ENCODE measurements at places on chromosomes 2 and 18.

DNA sequence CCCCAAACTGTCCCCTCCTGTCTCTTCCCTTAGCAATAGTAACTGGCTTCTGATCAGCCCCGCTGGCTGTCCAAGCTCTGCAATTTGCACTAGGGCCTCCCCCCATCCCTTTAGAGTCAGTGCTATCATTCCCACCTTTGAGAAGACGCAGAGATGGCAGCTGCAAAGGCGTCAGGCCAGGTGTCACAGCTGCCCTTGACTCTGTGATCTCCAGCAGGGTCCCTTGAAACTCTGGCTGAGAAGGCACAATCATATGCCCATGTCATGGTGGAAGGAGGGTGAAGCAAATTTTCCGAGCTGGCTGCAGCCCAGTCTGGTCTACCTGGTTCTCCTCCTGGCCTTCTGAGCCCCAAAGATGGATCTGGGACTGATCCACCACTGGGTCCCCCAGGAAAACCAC, 49.2 kb upstream of the TEX51 start:
- no peak for DNase-seq

- no peak for DNase-seq
These were observed 2.1 kb downstream of the GPBAR1 start for GRCh38 chr2:218262631-218263586.

GRCh38 chr18:30987467-30988241, 54.9 kb downstream of the DSC3 start:
- no peak for DNase-seq

DNA sequence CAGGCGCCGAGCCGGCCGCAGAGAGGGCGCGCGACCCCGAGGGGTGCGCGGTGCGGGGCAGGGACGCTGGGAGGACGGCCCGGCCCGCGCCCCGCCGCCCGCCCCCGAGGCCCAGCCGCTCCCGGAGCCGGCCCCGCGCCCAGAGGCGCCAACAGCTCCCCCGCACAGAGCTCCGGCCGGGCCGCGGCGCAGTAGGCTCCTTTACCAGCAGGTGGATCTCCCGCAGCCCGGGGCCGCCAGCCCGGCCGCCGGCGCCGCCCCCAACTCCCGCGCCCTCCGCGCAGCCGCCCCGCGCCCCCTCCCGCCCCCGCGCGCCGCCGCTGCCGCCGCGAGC, 258 bp downstream of the MGAT4A start:
- DNase-seq, result no peak

DNA sequence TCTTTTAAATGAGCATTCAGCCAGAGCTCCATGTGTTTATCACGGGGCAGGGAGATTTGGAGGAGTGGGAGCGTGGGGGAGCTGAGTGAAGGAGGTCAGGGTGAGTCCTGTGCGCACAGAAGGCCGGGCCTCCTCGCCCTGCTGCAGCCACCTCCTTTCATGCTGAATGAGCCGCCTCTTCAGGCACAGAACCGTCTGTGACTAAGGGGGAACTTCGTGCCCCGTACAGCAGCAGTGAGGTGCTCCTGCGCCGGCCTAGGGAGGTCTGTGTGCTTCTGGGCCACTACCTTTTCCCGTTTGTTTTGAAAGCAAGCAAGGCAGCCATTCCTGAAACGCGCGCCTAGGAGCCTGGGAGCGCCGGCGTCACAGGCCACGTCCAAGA, 27.1 kb upstream of the ZNF516 start:
- no peak for DNase-seq

- DNase-seq, result peak; percentile 51
These were observed 73.8 kb downstream of the HDAC4 start for GRCh38 chr2:239326831-239327535.

GRCh38 chr2:54906716-54907115, 143.5 kb downstream of the RTN4 start:
- no peak for DNase-seq

GRCh38 chr18:3079653-3080052, 66.7 kb upstream of the LPIN2 start:
- DNase-seq, result no peak

DNA sequence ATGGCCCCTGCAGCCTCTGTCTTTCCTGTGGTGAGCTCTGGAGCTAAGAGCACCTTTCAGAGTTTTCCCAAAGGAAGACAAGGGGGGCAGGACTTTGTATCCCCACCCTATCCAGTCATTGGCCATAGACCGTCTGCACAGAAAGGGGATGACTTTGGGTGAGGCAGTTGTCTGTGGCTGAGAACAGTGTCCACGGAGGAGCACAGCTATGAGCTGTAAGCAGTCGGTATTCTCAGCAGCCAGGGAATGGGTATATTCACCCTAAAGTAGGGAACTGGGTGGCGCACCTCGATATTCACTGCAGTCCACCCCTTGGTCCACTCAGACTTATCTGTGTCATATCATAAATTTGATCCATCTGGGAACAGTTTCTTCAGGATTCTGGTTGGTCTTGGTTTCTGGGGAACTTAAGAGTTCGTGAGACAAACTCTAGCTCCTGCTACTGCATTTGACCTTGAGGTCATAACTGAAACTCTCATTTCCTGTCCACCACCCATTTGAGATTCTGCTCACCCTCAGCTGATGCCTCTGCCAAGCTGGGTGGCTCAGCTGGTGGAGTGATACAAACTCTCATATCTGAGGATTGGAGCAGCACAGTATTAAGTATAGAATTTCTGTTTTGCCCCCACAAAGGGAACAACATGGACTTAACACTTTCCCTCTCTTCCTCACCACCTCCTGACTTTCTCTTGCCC, 45.2 kb upstream of the SCG2 start:
- DNase-seq, result no peak

GRCh38 chr18:62438402-62438801, 84.4 kb upstream of the ZCCHC2 start:
- DNase-seq, result no peak

GRCh38 chr2:142778289-142778688, 99.2 kb upstream of the KYNU start:
- DNase-seq, result no peak

DNA sequence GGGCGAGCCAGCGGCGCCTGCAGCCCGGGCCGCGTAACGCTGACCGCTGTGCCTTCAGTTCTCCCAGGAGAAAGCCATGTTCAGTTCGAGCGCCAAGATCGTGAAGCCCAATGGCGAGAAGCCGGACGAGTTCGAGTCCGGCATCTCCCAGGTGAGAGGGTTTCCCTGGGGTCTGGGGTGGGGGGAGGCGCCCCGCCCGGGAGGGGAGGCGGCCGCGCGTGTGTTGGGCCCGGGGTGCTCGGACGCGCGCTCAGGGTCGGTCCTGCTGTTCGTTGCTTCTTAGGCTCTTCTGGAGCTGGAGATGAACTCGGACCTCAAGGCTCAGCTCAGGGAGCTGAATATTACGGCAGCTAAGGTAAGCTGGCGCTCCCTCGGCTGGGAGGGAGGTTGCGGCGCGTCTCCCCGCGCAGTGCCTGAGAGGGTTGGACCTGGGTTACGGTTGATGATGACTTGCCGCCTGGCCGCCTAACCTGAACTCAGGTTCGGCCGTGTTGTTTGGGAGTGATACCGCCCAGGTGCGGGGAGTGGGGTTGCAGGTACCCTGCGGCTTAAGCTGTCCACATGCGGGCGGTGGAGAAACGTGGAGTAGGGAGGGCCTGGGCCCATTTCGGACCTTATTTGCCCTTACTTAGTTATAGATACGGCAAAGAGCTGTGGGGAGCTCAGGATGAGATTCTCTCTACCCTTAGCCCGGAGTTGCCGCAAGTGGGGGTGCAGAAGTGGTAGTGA, 638 bp downstream of the RPS7 start:
- DNase-seq, result no peak

DNA sequence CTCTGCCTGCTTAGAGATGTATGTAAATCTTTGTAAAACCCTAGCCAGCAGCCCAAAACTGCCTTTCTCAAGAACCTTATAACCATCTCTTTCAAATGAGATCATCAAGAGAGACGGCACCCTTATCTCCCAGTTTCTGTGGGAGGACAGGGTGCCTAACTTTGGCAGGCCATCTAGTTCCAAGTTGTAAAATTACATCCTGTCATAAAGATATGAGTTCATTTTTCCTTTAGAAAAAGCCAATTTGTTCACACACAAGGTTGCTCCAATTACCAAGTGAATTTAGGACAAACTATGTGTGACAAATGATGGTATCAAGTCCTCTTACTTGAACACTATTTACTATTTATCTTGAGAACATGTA, 65.3 kb downstream of the MEMO1 start:
- DNase-seq, result no peak

DNA sequence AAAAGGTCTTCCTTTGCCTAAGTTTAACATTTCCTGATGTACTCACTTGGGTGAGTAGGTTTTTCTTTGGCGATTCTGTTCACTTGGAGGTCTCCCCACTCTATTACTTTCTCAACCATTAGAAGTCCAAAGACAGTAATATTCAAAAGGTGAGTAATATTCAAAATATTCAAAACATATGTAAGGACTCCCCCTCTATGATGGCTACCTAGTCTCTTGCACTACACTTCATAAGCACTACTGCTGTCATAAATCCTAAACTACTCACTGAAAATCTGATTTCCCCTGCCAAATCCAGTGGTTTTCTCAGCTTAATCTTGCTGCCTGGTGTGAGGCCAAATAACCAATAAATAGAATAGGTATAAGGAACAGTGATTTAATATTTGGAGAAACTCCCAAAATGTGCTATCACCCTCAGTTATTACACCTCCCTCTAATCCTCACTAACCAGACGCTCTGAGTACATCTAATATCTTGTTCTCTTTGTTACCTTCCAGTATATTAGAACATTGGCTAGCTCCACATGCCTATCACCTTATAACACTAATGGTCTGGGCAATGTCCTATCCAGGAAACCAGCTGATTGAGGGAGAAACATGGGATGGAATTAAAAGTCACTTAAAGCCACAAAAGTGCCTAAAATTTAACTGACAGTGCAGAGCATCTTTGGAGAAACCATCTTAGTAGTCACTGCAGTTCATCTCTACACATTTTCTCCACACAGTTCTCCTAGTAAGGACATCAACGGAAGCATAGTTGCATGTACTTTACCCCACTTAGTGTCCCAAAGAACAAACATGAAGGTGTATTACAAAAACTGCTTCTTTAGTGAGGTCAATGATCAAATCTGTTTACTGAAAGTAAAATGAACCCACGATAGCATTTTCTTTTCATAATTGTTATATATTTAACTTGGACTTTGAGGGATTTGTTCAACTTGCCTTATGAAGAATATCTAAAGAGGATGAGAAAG, 54.8 kb downstream of the MBD2 start:
- DNase-seq, result no peak

GRCh38 chr18:60508108-60508507, 135.5 kb upstream of the MC4R start:
- DNase-seq, result no peak

DNA sequence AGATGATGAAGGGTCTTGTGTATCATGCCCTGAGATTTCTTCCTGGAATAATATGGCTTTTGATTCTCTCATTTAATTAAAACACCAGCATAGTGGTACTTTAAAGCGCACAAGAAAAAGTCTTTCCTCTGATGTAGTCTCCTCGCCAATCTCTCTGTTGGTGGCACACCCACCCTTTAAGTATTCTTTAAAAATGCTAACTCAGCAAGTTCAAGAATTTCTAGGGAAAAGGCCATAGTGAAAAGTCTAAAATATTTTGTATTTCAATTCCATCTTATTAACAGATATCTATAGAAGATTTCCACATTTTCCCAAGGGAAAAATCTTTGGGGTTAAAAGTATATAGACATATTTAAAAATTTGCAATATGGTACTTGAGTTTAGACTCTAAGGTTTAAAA, 34.7 kb downstream of the ACMSD start:
- no peak for DNase-seq
